ENCODE measurements at places on chromosomes 13 and 19.

DNA sequence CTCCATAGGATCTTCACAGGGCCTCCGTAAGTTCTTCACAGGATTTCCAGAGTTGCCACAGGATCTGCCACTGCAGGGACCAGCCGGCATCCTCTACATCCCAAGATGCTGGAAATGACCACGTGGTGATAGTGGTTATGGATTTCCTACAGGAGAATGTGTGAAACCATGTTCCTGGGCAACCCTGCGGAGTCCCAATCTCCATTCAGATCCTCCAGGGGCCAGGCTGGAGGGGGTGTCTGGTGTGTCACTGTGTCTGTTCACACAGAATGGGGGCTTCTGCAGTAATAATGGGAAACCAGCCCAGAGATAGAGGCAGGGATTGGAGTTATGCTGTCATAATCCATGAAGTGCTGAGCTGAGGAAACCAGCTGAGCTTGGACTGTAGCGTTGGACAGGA, 8.6 kb downstream of the LILRA6 start:
- DNase-seq: no peak

- no peak for DNase-seq
Measured at GRCh38 chr19:18000480-18000914, 7.5 kb upstream of the ARRDC2 start.

DNA sequence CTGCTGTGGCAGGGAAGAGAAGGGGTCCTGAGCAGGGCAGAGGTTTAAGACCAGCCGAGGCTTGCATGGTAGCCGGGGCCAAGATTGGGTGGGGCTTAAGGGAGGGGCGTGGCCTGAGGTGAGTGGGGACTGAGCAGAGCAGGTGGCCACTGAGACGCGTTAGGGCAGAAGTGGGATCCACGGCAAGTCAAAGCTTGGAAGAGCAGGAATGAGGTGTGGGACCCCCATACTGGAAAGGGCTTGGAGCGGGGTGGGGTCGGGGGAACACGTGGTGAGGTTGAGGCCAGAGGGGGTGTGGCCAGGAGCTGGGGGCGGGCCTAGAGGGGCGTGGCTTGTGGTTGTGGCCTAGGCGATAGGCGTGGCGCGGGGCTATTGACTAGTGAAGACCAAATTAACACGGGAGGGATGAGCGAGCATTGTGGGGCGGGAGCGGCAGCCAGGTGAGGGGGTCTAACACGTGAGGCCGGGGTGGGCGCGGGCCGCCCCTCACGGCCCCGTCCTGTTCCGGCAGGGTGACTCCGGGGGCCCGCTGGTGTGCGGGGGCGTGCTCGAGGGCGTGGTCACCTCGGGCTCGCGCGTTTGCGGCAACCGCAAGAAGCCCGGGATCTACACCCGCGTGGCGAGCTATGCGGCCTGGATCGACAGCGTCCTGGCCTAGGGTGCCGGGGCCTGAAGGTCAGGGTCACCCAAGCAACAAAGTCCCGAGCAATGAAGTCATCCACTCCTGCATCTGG, 3.3 kb downstream of the CFD start:
- peak; percentile 70 for DNase-seq

DNA sequence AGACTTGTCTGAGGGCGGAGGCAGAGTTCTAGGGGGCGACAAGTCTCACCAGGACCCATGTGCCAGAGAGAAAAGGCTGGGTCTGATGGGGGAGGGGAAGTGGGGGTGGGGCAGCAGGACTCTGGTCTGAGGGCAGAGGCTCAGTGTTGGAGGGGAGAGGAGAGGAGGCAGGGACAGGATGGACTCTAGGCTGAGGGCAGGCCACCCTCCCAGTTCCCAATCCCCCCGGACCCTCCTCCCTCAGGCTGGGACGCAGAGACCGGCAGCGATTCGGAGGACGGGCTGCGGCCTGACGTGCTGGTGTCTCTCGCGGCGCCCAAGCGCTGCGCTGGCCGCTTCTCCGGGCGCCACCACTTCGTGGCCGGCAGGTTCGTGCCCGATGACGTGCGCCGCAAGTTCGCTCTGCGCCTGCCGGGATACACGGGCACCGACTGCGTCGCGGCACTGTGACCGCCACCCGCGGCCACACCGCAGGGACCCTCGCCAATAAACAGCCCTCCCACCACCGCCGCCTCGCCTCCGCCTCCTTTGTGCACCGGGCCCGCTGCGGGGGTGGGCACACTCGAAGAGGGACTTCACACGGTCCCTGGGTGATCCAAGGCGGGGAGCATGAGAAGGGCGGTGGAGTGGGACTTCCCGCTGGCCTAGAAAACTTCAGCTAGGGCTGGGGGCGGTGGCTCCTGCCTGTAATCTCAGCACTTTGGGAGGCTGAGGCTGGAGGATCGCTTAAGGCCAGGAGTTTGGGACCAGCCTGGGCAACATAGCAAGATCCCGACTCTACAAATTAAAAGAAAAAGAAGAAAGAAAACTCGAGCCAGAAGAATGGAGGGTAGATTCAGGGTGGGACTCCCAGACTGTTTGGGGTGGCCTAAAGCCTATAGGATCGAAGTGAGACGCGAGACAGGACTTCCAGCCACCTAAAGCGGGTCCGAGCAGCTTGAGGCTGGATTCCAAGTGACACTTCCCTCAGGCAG, 703 bp upstream of the CILP2 start:
- DNase-seq: no peak

DNA sequence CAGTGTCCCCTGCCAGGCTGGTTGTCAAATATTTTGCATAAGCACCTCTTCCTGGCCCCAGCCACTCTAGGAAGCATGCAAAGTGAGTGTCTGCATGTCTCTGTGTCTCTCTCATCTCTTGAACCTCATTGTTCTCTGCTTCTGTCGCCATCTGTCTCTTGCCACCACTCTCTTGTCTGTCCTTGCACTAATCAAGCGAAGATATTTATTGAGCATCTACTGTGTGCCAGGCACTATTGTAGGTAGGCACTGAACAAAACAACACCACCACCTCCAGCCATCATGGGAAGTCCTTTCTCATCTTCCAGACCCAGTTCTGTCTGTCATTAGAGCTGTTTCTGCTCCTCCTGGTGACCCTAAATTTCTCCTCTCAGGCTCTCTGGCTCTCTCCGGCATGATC, 52.0 kb upstream of the SHKBP1 start:
- DNase-seq: no peak

- DNase-seq: no peak
Measured at GRCh38 chr13:49536144-49536873, 40.6 kb downstream of the PHF11 start.

DNA sequence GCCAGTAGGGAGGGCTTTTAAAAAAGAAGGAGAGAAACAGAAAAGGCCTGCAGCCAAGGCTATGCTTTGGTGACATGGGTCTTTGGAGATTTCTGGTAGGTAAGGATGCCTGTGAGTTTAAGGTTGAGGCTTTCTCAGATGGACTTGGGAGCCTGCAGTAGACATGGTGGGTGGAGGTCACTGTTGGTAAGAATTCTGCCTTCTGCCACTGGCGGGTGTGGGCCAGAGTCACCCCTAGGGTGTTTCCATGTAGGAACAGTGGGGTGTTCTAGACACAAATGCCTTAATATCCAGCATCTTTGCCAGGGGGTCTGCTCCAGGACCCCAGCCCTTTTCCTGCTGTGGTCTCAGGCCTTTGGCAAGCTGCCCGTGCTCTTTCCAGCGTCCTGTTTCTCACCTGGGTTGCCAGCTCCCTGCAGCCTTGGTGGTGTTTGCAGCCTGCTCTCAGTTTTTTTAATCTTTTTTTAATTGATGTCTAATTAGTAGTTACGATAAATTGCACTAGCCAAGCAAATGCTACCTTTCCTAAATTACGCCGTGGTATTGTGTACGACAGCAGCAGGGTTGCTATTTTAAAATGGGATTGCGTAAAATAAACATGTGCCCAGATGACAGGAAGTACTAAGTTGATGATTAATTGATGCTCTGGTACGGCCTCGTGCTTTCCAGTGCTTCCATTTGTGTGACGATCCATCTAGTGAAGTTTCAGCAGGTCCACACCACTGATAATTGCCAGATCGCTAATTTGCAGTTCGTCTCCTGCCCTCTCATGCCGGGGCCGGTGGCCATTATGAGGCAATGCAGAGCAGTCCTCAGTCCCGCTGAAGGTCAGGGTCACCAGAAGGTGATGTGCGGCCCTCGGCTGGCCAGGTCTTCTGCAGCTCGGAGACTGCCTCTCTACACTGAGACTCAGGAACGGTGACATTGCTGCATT, 35.3 kb upstream of the NPAS1 start:
- peak; percentile 48 for DNase-seq

DNA sequence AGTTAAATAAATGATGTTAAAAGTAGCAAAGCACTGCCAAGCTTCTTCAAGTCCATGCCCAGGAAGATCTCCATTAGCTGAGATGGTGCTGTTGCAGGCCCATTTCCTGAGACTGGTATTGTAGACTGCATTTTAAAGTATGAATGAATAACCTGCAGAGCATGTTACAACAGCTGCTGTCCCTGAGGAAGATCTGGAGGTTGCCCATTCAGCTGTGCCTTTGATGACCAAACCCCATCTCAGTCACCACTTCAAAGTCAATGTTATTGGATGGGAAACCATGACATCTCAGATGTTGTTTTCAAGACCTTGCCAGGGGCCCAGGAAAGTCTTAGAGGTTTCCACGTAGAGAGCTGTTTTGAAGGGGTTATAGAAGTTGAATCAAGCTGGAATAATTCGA, 281.3 kb downstream of the MTUS2 start:
- no peak for DNase-seq

- no peak for DNase-seq
Measured at GRCh38 chr13:73069206-73069805, 10.5 kb downstream of the KLF5 start.

DNA sequence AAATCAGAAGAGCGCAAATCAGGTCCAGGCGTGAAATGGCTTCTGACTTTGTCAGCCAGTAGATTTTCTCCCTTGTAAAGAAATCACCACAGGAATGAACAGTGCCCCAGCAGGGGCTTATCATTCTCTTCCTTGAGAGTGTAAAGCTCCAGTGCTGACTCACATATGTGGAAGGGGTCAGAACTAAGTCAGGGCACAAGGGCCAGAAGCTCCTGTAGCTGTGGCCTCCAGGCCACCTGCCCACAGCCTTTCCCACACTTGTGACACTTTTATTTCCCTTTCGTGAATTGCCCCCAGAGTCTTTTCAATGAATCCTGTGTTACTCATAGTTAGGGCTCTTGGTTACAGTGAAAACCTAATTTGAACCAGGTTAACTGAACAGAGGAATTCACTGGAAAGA, 99.6 kb downstream of the SUCLA2 start:
- no peak for DNase-seq

DNA sequence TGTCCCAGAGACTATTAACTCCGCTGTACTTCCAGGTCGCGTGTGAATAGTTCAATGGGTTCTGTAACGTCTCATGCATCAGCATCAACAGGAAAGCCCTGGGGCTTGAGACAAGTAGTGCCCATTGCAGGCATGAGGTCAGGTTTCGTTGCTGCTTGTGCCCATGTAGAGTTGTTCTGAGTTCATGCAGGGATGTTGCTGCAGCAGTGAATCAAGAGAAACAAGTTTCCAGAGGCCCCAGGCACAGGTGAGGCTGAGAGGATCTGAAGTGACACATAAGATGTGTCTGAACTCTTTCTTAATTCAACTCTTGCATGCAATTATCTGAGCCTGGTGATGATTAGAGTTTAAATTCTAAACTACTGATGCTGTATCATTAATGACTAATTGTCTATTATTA, 8.6 kb upstream of the ZNF283 start:
- DNase-seq: no peak

- no peak for DNase-seq
Measured at GRCh38 chr13:30337061-30337610, 29.8 kb upstream of the KATNAL1 start.

DNA sequence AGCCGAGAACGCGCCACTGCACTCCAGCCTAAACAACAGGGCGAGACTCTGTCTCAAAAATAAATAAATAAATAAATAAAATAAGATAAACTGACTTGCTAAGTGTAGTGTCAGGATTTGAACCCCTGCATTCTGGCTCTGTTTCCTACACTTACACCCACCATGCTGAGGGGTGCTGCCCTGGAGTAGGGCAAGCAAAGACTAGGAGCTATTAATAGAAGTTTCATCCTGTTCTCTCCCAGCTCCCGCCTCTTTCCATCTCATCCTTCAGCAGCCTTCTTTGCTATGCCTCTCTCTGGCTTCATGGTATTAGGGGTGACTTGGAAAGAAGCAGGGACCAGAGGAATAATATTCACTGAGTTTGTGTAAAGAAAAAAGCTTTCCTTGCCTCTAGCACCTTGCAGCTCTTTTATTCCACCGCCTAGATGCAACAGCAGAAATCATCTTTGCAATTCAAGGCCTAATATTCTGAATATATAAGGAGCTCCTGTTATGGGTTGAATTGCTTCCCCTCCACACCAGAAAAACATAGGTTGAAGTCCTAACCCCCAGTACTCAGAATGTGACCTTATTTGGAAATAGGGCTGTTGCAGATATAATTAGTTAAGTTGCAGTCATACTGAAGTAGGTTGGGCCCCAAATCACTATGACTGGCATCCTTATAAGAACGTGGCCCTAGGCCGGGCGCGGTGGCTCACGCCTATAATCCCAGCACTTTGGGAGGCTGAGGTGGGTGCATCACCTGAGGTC, 8.7 kb upstream of the PLAUR start:
- DNase-seq: no peak

GRCh38 chr19:51783372-51783771, 11.6 kb upstream of the FPR3 start:
- DNase-seq: no peak

GRCh38 chr19:50325310-50326100, 3.7 kb downstream of the KCNC3 start:
- DNase-seq: peak; percentile 96

DNA sequence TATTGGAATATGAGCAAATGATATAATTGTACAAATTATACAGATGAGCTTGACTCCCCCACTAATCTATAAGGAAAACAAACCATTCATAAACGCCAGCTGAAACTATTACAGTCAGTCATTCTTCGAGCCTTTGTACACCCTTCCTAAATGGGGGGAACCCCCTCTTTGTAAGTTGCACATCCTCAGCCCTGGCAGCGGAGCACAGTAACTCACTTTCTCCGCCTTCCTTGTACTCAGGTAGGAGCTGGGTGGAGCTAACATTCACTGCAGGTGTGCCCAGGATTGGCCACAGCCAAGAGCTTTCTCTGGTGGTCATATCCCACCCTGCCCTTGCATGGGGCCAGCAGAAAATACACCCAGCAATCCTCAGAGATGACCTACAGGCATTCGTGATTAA, 28.6 kb downstream of the PIN1 start:
- no peak for DNase-seq

- peak; percentile 48 for DNase-seq
Measured at GRCh38 chr19:46303691-46304397, 7.0 kb downstream of the HIF3A start.

- peak; percentile 70 for DNase-seq
Measured at GRCh38 chr13:105410602-105411001, 1124.9 kb downstream of the EFNB2 start.

- no peak for DNase-seq
Measured at GRCh38 chr19:8663920-8664670, 33.7 kb downstream of the NFILZ start.

DNA sequence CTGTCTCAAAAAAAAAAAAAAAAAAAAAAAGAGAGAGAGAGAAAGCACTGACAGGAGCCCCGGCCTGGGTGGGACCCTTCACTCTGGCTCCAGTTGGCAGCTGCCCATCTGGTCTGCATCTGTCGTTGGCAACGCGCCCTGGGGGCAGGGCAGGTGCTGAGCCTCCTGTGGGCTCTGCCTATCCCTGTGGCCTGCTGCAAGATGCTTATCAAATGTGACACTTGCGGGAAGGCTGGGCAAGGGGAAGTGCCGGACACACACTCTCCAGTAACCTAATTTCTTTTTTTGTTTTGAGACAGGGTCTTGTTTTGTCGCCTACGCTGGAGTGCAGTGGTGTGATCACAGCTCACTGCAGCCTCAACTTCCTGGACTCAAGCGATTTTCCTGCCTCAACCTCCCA, 10.7 kb upstream of the KPTN start:
- peak; percentile 94 for DNase-seq

- no peak for DNase-seq
Measured at GRCh38 chr19:1884291-1884718, 991 bp downstream of the ABHD17A start.
